ENCODE measurements at places on chromosomes 6 and 20.

- DNase-seq: no peak
Observed at GRCh38 chr20:10381477-10381876, 52.5 kb downstream of the MKKS start.

- DNase-seq: no peak
Observed at GRCh38 chr20:23645575-23645974, 7.8 kb upstream of the CST3 start.

DNA sequence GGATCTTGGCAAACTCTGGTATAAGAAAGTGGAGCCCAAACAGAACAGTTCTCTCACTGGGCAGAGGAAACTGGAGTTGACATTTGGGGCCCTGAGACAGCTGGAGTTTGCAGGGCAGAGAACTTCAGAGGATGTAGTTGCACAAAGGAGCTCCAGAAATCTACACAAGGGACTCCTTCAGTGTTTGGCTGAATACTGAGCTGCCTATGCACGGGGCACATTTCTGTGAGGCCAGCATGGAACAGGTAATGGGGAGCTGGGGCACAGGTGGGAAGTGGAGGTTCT lies 169.3 kb downstream of the ANKRD60 start:
- DNase-seq: no peak

GRCh38 chr20:17093782-17094181 lies 133.1 kb upstream of the PCSK2 start:
- no peak for DNase-seq

GRCh38 chr6:165223101-165223500 lies 86.3 kb downstream of the C6orf118 start:
- no peak for DNase-seq
